ENCODE measurements at places on chromosomes 3 and 15.

DNA sequence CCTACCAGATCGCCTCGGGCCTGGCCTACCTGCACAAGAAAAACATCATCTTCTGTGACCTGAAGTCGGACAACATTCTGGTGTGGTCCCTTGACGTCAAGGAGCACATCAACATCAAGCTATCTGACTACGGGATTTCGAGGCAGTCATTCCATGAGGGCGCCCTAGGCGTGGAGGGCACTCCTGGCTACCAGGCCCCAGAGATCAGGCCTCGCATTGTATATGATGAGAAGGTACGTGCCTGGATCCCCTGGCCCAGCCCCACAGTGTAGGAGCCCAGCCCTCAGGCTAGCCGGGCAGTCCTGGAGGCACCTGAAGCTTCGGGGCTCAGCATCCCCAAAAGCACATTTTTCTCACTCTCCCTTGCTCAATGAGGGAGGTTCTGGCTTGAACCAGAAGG is 135.8 kb downstream of the LRRK1 start:
- no peak for DNase-seq

DNA sequence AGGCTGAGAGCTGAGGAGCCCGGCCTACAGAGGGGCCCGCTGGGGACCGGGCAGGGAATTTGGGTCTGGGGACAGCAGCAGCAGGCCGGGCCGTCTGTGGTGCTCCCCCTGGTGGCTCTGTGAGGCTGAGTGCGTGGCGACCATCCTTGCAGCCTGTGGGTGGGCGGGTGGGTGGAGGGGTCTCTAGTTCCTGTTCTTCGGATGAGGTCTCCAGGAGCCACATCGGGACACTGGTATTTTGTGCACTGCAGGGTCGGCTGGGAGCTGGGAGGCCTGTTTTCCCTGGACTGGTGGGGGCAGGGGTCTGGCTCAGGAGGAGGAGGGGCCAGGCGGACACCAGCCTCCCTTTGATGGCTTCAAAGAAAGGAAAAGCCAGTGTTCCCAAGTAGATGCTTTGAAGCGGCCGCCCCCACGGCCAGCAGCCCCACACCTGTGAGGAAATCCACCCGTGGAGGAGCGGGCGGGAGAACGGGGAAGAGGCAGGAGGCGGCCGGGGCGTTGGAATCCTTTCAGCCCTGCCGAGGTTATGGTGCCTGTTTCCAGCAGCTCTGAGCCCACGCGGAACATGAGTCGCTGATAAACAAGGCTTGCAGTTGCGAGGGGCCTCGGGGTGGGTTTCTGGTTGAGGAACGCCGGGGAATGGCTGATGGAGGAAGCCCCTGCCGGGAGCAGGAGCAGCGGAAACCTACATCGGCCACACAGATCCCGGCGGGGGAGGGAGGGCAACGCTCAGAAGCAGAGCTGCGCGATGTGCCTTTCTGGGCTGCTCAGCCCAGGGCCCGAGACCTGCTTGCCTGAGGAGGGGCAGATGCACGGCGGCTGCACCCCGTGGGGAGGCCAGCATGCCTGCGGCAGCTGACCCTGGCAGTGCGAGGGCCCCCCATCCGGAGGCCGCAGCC is 154.3 kb downstream of the NSMCE3 start:
- DNase-seq, result no peak

GRCh38 chr3:55267206-55267930 is 219.7 kb downstream of the WNT5A start:
- no peak for DNase-seq

- no peak for DNase-seq
Measured at GRCh38 chr3:165820671-165821123, 16.5 kb downstream of the BCHE start.

GRCh38 chr3:134477002-134477401 is 8.8 kb downstream of the ANAPC13 start:
- no peak for DNase-seq

- no peak for DNase-seq
Measured at GRCh38 chr3:178684881-178685590, 148.8 kb downstream of the KCNMB2 start.

GRCh38 chr3:129543999-129544398 is 1.0 kb downstream of the H1-8 start:
- DNase-seq, result no peak

DNA sequence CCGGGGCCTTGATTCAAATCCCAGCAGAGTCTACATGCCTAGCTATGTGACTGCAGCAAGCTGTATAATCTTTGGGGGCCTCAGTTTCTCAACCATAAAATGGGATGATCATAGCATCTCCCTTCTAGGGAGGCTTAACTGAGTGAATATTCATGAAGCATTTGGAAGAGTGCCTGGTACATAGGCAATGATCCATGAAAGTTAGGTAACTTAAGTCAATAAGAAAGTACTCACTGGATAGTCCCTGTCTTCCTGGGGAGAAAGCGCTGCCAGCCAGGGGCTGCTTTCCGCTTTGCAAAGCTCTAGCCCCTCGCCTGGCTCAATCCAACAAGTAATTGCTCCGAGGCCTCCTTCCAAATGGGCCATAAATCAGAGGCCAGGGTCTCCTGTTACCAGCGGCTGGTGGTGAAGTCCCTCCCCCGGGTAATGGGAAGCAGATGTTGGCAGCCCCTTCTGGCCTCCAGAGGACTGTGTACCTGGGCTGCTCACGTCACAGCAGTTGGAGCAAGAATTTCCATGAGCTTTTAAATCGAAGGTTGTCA is 521.9 kb upstream of the PROK2 start:
- DNase-seq, result no peak
